ENCODE measurements at places on chromosomes 16 and 17. TPM values are rescaled to one million over a fixed set of nuclear protein-coding genes. Genes with fewer than 3 reads are reported as not detected.

The NPIPB5 gene
- total RNA-seq, result 94.9 TPM

The KRTAP4-4 gene
- total RNA-seq, result not detected

The ZPBP2 gene
- total RNA-seq, result not detected

The KRTAP9-9 gene
- total RNA-seq, result not detected

The ASGR2 gene
- total RNA-seq, result not detected

The TBC1D28 gene
- not detected for total RNA-seq

The KRTAP17-1 gene
- not detected for total RNA-seq

The C17orf78 gene
- not detected for total RNA-seq

The PTX4 gene
- not detected for total RNA-seq

The CACNG4 gene
- 1.2 TPM for total RNA-seq

The PDILT gene
- not detected for total RNA-seq

The NUBP2 gene
- 22.8 TPM for total RNA-seq

The ALDOC gene
- total RNA-seq, result 66.6 TPM

The GAST gene
- total RNA-seq, result not detected

The SYNGR3 gene
- total RNA-seq, result 4.4 TPM

The UNC119 gene
- 61.4 TPM for total RNA-seq

The CD79B gene
- 1.6 TPM for total RNA-seq

The AMZ2 gene
- total RNA-seq, result 150 TPM

The GCGR gene
- total RNA-seq, result not detected

The ZMYND15 gene
- not detected for total RNA-seq

The PERCC1 gene
- 1.1 TPM for total RNA-seq

The MYH3 gene
- 0.36 TPM for total RNA-seq

The AP1G1 gene
- 59.3 TPM for total RNA-seq

The CORO6 gene
- 3.9 TPM for total RNA-seq

The CHST4 gene
- not detected for total RNA-seq

The IL21R gene
- not detected for total RNA-seq

The CCDC182 gene
- not detected for total RNA-seq

The FCSK gene
- 11.0 TPM for total RNA-seq

The PRAC2 gene
- total RNA-seq, result not detected

The KIF19 gene
- 0.15 TPM for total RNA-seq

The OR3A1 gene
- not detected for total RNA-seq

The TAT gene
- not detected for total RNA-seq

The C16orf74 gene
- total RNA-seq, result not detected

The CDRT15L2 gene
- total RNA-seq, result not detected

The P2RX1 gene
- total RNA-seq, result not detected

The RNF112 gene
- 0.86 TPM for total RNA-seq

The METTL9 gene
- 329 TPM for total RNA-seq

The LGALS9B gene
- total RNA-seq, result not detected

The TP53TG3 gene
- total RNA-seq, result not detected

The JPH3 gene
- total RNA-seq, result 7.1 TPM

The ZNF287 gene
- 14.5 TPM for total RNA-seq

The CD300E gene
- not detected for total RNA-seq

The GPR179 gene
- total RNA-seq, result not detected

The MLLT6 gene
- total RNA-seq, result 7.4 TPM

The PRR11 gene
- total RNA-seq, result 51.9 TPM

The IGSF6 gene
- not detected for total RNA-seq

The CCDC200 gene
- not detected for total RNA-seq

The CYGB gene
- 1.1 TPM for total RNA-seq

The ADGRG3 gene
- not detected for total RNA-seq

The C16orf92 gene
- not detected for total RNA-seq

The MT1M gene
- not detected for total RNA-seq

The CCL17 gene
- not detected for total RNA-seq

Data from neural progenitor cell (in vitro differentiated cells).